Hematopoietic multipotent progenitor cell treated with erythropoietin and hydrocortisone succinate and interleukin-3 and kit ligand, for 6 days (in vitro differentiated cells): ENCODE measurements at places on chromosomes 1 and 21.
A peak's percentile ranks its signal among the peaks of the same experiment; 100 is the strongest.

DNA sequence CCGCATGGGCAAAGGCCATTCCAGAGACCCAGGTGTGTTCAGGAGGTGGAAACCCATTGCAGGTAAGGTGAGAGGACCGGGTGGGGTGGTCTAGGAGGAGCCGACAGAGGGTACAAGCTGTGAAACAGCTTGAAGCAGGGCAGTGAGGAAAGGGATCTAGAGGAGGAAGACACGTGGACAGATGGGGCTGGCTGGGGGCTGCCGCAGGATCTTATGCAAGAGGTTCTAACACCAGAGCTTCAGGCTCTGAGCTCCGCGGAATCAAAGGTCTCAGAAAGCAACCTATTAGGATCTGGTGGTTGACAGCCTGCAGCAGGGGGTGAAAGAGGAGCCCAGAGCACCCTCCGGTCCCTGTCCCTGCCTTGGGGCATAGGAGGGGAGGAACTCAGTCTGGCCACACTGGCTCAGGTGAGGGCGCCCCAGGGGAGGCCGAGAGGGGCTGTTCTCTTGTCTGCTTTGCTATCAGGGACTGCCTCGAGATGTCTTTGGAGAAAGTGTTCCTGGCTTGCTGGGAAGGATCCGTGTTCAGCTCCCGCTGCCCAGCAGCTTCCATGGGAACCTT is 1.9 kb downstream of the TFF1 start:
- peak; percentile 29 for DNase-seq

- no peak for DNase-seq
These were observed 65.4 kb downstream of the TP53BP2 start for GRCh38 chr1:223780318-223780717.

DNA sequence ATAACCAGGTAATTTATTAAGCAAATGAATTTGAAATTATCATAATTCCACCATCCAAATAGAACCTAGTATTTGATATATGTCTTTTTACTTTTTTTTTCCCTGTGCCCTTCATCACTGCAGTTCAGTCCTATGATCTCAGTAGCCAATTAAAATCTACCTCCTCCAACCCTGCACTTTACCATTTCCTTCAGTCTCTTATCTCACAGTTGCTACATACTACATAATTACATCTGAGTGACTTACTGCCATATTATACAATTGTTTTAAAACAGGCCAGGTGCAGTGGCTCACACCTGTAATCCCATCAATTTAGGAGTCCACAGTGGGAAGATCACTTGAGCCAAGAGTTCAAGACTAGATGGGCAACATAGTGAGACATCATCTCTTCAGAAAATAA is 73.2 kb downstream of the PRKACB start:
- DNase-seq: no peak

- DNase-seq: peak; percentile 87
These were observed 66.5 kb downstream of the SH3BGR start for GRCh38 chr21:39518055-39518846.

DNA sequence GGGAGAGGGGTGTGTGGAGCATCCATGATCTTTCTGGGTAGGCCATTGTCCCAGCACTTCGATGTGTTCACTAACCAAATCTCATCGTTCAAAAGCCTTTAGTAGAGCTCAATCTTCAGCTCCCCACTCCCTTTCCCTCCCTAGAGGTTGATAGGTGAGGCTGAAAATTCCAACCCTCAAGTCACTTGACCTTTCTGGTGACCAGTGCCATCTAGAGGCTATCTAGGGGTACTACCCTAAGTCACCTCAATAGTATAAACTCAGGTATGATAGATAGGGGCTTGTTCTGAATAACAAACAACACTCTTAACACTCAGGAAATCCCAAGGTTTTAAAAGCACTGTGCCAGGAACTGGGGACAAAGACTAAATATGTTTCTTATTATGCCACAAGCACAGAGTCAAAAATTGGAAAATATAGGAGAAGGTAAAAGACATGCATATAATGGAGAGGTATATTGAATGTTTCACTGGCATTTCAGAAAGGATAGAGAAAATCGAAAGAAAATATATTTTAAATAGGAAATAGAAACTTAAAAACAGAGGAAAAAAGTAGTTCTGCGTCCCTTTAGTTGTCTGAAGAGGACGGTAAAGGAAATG is 42.9 kb upstream of the CD53 start:
- peak; percentile 77 for DNase-seq

DNA sequence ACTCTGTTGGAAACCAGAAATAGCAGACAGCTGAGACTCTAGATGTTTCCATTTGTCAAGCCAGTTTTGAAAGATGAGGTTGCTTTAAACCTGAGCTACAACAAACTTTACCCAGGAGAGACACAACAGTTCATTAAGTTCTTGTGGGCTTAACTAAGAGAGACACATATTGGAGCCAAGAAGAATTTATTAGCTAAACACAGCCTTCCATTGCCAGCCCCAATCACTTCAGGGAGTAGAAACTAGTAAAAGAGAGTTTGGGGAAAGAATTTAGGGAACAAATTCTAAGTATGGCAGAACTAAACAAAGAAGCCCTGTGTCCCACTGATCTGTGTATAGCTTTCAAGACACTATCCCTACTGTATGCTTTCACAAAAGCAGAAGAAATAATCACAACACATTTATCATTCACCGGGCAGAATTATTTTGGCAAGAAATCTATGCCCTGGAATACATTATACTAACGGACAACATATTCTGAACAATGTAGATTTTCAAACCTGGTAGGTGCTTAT is 87.3 kb upstream of the KAZN start:
- no peak for DNase-seq

- DNase-seq: no peak
These were observed 61.9 kb downstream of the POFUT2 start for GRCh38 chr21:45225741-45226327.

GRCh38 chr1:24743404-24744211 is 1.6 kb upstream of the CLIC4 start:
- peak; percentile 87 for DNase-seq

- DNase-seq: no peak
These were observed 29.4 kb upstream of the PRRC2C start for GRCh38 chr1:171455967-171456366.

DNA sequence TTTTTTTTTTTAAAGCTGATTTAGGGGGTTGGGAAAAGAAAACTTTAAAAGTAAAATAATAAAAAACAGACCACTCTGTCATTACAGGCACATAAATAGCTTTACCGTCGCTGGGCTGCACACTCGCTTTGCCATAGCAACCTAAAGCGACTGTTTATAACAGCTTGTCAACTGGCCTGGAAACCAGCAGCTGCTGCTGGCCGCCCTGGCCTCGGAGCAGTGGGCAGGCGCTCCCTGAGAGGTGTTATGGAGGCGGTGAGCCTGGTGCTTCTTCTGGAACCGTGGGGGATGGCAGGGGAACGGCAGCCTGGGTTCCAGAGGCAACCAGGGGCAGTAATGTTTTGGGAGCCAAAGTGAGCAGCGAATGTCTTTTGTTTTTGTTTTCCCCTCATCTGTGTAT is 45.7 kb downstream of the ATP2B4 start:
- DNase-seq: no peak

DNA sequence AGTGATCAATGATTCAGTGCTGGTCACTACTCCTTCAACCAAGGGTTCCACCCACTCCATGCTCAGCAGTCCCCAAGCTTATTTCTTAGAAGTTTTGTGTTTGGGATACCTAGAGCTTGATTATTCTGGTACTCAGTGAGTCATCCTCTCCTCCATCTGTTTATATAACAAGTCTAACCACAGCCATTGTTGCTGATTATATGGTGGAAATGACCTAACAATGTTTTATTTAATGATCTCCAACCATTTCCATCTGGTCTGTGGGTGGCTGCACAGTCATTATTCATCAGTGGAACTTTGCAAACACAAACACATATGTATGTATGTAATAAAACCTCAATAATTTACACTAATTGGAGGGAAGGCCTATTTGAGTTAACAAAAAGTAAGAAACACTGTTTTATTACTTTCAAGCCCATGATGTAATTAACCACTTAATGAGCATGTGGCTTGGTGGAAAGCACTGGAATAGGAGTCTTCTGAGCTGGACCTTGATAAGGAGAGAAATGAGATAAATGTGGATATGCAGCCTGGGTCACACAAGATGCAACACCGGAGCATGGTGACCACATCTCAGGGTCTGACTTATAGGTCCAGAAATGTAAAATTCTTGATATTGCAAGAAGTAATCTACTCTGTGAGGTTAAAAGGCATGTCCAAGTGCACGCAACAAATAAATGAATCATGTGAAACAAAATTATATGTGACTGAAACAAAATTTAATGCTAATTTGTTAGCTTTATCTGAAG is 99.0 kb upstream of the WLS start:
- no peak for DNase-seq

GRCh38 chr1:101200513-101200912 is 36.3 kb upstream of the S1PR1 start:
- DNase-seq: no peak

DNA sequence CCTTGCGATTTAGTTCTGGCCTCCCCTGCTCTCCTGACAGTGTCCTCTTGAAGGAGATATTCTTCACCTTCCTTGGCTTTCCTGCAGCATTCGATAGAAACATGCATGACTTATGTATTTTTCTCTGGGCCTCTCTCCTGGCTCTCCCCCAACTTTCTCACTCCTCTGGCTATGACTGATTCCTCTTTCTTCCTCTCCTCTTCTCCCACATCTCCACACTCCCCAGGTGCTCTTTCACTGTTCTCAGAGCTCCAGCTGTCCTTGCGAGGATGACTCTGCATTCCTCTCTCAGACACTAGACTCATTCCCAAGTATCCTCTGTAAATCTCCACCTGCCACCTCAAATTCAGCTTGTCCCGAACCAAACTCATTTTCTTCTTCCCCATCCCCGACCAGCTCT is 18.0 kb downstream of the LRRC42 start:
- DNase-seq: no peak

DNA sequence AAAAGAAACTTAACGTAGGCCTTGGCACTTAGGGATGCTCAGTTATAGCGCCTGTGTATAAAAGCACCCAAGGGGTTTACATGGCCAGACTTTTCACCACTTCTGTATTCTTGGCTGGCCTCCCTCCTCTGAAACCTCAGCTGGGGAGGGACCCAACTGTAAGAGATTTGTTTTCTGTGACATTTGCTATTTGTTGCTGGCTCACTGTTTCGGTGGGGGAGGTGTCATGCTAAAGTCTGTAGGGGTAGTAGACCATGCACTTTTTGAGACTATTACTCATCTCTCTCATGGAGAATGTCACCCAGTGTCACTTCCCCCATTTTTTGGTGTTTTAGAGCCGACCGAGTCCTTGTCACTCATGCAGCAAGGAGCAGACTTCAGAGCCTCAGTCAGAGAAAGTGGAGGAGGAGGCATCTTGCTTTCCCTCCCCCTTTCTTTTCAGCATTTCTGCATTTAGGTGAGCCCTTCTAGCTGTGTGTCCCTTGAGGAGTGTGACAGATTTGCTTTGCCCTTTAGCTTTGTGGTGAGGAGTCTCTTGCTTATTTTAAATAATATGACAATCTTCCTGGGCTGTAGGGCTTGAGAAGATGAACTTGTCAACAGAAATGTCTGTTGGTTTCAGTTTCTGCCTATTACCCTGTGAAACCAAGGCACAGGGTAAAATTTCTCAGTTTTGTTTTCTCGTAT is 160.1 kb downstream of the FASLG start:
- DNase-seq: no peak

- DNase-seq: no peak
These were observed 366.3 kb downstream of the MRPL39 start for GRCh38 chr21:25240974-25241373.

DNA sequence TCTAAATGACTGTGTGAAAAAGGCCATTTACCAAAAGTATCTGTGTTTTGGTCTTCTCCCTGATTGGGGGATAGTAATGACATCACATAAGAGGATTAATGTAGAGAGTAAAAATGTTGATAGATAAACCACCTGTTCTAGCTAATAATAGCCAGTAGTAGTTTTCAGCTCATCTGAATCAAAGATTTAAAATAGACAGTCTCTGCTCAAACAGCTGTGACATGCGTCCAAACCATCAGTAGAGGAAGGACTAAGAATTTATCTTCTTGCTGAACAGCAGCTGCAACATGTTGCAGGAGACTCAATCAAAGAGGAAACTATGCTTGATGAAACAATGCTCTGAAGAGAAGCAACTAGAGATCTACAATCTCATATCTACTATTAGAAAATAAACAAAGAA is 21.4 kb downstream of the TMPRSS15 start:
- no peak for DNase-seq

DNA sequence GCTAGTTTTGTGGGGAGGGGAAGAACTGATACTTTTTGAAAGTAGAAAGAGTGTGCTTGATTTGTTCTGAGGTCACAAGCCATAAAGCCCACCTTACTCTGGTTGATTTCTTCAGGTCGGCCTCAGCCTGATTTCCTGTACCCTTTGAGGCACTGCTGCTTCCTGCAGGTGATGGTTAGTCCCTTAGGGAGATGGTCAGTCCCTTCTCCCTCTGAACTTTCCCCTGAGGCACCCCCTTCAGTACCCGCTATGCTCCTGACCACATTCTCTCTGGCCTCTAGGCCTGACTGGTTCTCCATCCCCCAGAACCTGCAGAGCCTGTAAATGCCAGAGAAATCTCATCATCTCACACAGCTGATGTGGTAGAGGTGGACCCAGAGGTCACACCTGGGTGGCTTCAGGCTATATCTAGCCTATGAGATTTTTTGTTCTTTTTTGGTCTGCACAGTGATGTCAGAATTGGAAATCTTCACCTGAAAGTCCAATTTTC is 15.0 kb upstream of the ID3 start:
- DNase-seq: no peak

- no peak for DNase-seq
These were observed 24.6 kb downstream of the KCNK1 start for GRCh38 chr1:233638513-233638912.

GRCh38 chr1:2555634-2556276 is 416 bp upstream of the TNFRSF14 start:
- peak; percentile 80 for DNase-seq

DNA sequence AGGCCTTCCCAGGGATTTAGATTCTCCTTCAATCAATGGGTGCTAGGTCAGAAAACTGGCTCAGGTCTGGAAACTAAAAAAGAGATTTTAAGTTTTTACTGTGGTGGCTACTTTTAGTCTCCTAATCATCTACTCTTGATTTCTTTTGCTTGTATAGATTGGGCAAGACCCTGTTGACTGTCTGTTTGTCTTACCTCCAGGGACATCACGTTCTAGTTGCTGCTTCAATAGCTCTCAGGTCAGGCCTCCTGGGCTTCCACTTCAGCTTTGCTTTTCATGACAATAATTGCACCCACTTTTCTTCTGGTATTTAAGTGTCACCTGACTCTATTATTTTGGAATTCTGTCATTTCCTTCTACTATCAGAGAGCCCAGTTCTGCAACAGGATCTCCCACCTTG is 28.5 kb upstream of the CREG1 start:
- DNase-seq: no peak

DNA sequence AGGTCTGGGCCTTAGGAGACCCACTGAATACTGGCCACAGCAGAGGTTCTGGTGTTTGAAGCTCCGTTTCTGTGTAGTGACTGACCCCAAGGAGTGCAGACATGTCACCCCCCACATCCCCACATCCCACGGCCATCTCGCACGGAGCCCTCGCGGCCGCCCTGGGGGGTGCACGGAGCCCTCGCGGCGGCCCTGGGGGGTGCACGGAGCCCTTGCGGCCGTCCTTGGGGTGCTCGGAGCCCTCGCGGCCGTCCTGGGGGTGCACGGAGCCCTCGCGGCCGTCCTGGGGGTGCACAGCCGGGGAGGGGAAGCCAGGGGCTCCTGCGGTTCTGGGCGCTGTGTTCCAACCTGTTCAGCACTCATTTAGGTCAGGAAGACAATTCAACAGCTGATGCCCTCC is 68.4 kb downstream of the SCCPDH start:
- no peak for DNase-seq

GRCh38 chr1:46575300-46575699 is 23.9 kb upstream of the KNCN start:
- DNase-seq: no peak

GRCh38 chr1:150187560-150187931 is 37.8 kb downstream of the PLEKHO1 start:
- no peak for DNase-seq
